ENCODE measurements at places on chromosomes 3 and 15.

- DNase-seq: no peak
Observed at GRCh38 chr3:157142315-157142714, 17.6 kb downstream of the CCNL1 start.

- DNase-seq: peak; percentile 63
Observed at GRCh38 chr3:107063351-107063750, 313.9 kb upstream of the CCDC54 start.

GRCh38 chr3:170640737-170641171 lies 54.9 kb upstream of the SLC7A14 start:
- no peak for DNase-seq

DNA sequence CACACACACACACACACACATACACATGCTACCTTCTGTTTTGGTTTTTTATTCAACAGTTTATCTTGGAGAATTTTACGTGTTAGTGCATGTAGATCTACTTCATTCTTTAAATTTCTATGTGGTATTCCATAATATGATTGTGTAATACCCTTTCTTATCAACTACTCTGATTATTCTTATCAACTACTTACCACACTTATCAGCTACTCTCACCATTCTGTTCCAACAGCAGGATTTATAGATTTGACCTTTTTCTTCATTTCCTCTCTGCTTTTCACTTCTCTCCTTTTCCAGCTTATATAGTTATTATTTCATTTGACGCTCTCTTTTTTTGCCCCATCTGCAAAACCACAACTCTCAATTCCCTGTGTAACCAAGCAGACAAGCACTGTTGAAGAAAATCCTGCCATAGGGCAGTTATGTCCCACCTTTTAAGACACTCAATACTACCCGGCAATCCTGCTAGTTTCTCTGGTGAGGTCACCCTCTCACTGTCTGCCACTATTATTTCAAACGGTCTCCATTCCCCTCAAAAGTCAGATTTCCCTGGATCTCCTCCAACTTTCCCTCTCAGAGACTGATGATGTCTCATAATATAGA lies 56.9 kb upstream of the SATB1 start:
- DNase-seq: no peak
